DMS 273 treated with DMSO at 0.1 percent for 48 hours (cell line): ENCODE measurements at places on chromosomes 12 and 14.

DNA sequence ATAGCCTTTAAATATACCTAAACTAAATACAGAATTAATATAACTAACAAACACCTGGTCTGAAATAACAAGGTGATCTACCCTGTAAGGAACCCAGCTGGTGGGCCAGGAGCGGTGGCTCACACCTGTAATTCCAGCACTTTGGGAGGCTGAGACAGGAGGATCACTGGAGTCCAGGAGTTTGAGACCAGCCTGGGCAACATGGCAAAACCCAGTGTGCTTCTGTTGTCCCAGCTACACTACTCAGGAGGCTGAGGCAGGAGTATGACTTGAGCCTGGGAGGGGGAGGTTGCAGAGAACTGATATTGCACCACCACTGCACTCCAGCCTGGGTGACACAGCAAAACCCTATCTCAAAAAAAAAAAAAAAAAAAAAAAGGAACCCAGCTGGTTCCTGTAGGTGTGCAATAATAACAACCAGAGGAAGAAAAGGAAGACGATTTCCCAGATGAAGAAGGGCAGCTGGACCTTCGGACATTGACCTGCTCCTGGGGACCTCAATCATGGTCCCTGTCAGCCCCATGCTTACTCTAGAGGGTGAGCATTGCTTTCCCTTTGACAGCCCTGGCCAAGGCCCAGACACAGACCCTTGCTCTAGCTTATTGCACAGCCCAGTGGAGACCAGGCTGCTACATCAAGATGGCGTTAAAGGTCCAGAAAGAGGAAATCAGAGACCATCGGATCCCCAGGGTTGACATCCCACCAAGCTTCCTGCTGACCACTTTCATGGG lies 5.4 kb downstream of the FOS start:
- DNase-seq = no peak

GRCh38 chr12:115872919-115873357 lies 404.6 kb downstream of the MED13L start:
- no peak for DNase-seq

GRCh38 chr12:87511371-87511770 lies 517.8 kb downstream of the C12orf50 start:
- DNase-seq = no peak

- DNase-seq = no peak
Observed at GRCh38 chr14:60968099-60968498, 12.8 kb downstream of the TRMT5 start.

GRCh38 chr14:50601394-50601793 lies 41.4 kb downstream of the ATL1 start:
- no peak for DNase-seq

DNA sequence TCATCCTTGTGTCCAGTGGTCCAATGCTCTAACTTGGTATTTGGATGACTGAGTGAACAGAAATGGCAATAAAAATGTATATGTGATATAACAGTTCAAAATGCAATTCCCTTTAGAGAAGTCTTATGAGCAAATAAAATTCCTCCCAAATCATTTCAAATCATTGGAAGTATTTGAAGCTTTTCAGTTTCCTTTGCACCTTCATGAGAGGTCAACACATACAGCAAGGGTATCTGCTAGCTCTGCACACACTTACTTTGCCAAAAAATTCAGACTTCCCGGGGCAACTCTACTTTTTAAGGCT lies 423.7 kb downstream of the ATP23 start:
- DNase-seq = no peak

DNA sequence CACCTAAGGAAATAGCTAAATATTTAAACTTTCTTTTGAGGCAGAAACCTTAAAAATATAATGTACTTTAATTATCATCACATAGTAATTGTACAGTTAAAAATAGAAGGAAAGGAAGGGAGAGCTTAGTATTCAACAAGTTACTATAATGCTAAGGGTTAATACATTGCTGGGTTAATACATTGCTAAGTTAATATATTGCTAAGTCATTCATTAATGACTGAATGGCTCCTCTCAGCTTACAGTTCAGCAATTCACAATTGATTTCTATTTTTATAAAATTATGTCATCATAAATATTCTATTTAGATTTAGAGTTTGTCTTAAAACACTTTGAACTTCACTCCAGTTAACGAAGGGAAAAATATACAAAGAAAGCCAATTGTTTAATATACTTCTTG lies 207.9 kb downstream of the BMP4 start:
- no peak for DNase-seq

DNA sequence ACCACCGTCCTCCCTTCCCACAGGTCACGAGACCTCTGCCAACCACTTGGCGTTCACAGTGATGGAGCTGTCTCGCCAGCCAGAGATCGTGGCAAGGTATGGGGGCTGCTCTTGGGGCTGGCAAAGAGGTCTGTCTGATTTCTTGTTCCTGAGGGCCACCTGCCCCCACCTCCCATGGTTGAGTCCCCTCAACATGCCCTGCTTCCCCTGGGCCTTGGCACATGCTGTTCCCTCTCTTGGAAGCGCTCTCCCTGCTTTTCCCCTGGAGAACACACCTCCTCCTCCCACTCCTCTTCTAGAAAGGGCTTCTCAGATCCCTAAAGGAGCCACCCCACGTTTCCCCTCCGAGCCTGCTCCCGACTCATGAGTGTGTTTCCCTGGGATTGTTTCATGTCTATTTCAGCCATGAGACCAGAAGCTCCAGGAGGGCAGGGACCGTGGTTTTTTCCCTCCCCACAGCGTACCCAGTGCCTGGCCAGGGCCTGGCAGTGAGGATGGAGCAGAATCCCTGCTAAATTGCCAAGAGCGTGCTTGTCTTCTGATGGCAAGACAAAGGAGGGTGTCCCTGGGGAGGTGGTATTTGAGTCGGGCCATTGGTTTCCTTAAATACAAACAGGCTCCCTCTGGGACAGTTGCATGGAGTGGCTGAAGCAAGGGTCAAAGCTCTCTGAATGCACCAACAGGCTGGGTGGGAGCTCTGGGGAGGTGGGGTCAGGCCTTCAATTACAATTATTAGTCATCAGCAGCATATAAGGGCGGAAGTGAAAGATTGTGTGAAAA lies 34.1 kb downstream of the CYP46A1 start:
- no peak for DNase-seq
